Kidney glomerular epithelial cell (primary cell): ENCODE measurements at places on chromosomes 5 and 9.
A peak's percentile ranks its signal among the peaks of the same experiment; 100 is the strongest.

DNA sequence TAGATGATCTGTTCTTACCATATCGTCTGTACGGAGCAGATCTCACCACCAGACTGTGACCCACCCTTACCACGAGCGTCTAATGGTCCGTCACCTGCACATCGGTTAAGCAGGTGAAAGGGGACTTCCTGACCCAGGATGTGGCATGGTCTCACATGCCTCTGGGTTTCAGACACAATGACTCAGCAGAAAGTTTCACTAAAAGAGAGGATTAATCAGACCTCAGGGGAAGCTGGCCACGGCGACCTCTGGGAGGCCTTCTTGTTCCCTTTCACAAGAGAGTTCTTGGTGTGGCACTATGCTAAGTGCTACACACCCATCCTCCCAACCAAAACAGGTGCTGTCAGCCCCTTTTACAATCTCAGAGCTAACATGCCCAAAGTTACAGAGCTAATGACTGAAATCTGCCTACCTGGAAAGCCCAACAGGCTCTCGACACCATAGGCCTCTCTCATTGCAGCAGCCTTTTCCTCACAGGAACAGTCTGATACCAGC is 41.6 kb downstream of the ADAMTS12 start:
- DNase-seq: peak; percentile 27

DNA sequence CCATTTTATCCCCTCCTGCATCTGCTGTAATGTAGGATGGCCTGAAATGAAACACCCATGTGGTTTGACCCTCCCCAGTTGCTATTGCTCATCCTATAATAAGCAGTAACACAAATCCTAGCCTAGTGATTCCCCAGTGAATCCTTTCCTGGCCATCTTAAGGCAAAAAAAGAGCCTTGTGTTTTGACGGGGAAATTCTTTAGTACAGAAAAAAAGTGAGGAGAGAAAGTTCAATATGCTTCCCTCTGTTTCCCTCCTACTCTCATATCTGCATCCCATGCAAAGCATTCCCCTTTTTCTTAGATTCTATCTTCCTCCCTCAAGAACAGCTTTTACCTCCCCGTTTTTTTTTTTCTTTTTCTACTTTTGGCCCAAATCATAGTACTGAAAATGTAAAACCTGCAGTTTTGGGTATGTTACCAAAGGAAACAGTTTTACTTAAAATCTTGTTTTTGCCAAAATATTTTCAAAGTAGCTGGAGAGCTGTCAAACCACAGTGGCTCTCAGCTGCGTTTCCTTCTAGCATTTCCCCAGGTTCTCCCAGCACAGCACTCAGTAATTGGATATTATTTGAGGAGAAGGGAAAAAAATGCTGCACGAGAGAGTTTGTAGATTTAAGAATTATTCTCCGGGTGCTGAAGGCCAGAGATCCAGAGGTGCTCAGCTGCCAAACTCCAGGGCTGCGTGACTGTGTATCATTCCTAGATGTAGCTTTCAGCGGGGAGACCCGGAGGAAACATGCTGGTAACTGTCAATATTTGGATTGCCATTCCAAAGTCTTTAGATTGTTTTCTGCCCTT is 321.4 kb downstream of the NPR3 start:
- no peak for DNase-seq

GRCh38 chr9:110066929-110067716 is 140.8 kb downstream of the C9orf152 start:
- DNase-seq: no peak

DNA sequence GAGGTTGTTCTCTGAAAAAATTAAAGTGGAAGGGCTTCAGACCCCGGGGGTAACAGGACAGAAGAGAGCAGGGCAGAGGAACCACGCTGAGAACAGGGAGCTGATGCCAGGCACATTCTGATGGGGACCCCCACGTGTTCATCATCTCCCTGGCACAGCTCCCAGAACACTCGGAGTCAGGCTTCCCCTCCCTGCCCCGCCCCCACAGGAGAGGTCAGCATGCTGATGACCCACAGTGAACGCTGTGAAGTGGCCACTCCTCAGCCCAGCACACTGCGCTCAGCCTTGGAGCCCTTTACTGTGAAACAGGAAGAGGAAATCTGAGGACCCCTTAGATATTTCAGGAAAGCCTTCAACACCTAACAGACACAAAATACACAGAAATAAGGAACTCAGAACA is 16.4 kb downstream of the RETREG1 start:
- DNase-seq: peak; percentile 26

DNA sequence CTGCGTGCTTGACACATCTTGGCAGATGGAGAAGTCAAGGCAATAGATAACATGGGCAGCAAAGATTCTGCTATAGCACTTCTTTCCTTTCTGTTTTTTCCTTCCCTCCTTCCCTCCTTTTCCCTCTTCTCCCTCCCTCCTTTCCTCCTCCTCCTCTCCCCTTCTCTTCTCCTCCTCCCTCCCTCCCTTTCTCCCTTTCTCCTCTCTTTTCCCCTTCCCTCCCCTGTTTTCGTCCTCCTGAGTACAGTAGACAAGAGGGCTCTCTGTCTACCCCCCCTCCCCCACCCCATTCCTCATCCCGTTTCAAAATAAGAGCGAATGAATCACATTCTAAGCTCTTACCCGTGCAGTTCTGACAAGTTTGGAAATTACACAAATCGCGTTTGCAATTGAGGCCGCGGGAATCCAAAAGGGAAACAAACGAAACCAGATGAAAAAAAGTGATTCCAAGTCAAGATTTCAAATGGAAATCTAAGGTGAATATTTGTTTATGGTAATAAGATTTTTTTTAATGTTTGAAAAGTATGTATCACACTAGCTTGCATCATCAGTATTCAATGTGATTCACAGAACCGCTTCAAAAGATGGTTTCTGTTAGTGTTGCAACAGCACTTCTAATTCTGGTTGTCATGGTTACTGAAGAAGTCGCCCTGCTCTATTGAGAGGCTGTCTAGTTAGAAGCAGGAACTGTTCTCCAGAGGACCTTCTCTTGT is 1.3 kb downstream of the NIM1K start:
- peak; percentile 61 for DNase-seq

- no peak for DNase-seq
Measured at GRCh38 chr5:29122306-29122705, 2071.2 kb upstream of the CDH6 start.

GRCh38 chr9:137756045-137756744 is 121.4 kb upstream of the CACNA1B start:
- DNase-seq: no peak
